Effector CD4-positive, alpha-beta T cell (primary cell): ENCODE measurements at places on chromosomes 4 and X.

DNA sequence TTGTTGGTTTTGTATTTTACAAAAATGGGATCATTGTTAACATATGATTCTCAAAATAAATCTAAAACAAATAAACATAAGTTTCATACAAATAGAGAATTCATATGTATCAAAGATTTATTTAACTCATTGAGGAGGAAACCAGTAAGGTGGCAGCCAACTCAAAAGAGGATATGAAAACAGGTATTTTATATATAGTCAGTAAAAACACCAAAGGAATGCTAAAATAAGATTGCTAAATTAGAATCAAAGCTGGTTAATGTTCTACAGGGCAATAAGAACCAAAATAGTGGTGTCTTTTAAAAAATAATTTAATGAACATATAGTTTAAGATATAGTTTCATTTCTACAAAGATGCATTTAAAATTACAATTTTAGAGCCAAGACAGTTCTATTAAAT lies 23.1 kb downstream of the XKRX start:
- DNase-seq = no peak

DNA sequence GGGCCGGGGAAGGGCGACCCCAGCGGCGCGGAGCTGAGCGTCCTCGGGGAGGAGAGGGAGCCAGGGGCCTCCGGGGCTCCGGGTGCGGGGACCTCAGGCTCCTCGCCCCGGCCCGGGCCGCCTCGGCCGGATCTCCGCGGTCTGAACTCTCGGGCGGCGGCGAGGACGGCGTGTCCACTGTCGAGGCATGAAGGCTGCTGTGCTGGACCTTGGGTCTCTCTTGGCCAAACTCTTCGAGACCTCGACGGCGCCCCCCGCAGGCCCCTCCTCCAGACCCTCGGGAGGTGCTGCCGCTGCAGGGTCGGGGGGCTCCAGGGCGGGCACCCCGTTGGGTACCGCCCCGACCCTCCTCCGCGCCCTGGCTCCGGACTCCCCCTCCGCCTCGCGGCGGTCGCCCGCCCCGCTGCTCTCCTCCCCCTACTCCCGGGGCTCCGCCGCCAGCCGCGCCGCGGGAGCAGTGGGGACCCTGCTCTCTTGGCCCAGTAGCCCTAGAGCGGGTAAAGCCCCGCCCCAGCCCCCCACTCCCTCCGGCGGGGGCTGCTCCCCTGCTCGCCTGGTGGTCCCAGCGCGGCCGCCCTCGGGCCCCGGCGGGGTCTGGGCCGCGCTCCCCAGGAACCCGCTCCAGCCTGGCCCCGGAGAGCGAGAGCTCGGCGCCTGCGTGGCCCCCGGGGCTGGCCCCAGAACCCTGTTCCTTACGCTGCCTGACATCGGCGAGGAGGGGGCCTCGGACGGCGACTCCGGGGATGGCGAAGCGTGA lies 564 bp downstream of the FAM149A start:
- DNase-seq = no peak

DNA sequence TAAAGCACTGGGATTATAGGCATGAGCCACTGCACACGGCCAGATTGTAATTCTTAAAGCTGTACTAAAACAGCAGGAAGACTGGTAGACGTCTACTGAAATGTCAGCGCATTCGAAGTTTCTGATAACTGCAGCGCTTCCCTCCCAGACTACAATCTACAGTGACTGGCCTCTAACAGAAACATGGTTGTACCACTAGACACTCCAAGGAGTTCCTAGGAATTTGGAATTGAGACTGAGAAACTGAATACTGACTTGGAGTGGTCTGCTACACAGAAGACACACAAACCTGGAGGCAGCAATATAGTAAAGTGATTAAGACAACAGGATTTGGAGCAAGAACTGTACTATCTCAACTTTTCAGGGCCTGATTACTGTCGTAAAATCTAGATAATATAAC lies 937 bp downstream of the HELQ start:
- no peak for DNase-seq

GRCh38 chrX:15471028-15471427 lies 22.1 kb downstream of the PIR start:
- DNase-seq = peak; percentile 32

- no peak for DNase-seq
Measured at GRCh38 chr4:47731182-47731581, 106.7 kb downstream of the CORIN start.

GRCh38 chrX:94576367-94577004 lies 902.5 kb downstream of the FAM133A start:
- no peak for DNase-seq

DNA sequence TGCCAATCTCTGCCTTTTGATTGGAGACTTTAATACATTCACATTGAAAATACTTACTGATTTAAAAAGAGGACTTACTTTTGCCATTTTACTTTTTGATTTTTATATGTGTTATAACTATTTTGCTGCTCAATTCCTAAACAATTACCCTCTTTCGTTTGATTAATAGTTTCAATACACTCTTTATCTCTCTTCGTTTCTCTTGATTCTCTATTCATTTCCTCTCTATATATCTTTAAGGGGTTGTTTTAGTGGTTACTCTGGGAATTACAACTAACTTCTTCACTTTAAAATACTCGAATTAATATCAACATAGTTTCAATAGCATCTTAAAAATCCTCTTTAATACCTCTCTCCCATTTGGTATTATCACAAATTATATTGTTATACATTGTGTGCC lies 116.6 kb downstream of the PTCHD1 start:
- DNase-seq = no peak
